ENCODE measurements at places on chromosomes 3 and 15. TPM values are rescaled to one million over a fixed set of nuclear protein-coding genes. Genes with fewer than 3 reads are reported as not detected.

DNA sequence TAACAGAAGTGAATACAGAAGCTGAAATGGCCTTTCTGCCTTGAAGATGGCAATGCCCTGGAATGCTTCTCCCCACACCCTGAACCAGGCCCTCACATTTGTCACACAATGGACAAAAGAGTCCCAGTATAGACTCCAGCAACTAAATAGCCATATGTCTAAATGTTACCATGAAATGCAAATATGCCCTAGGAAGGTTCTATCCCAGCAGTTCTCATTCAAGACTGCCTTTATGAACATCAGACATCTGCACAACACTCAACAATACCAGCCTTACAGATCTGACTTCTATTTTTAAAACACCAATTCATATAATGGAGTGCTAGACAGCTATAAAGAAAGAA is 7.9 kb downstream of the ITGB5 start:
- peaks cover 9% of the 10 kb centered on the region for H3K4me1 ChIP-seq
- DNase-seq: no peak
- peaks cover 41% of the 10 kb centered on the region for H3K27me3 ChIP-seq

- no peaks in the 10 kb centered on the region for H3K36me3 ChIP-seq
- H3K4me3 ChIP-seq: no peak overlapping the region
- no peaks in the 10 kb centered on the region for H3K27me3 ChIP-seq
- no peak for DNase-seq
- H3K27ac ChIP-seq: no peak overlapping the region
- no peaks in the 10 kb centered on the region for H3K4me1 ChIP-seq
Measured at GRCh38 chr3:8328967-8329366, 172.7 kb upstream of the LMCD1 start.

DNA sequence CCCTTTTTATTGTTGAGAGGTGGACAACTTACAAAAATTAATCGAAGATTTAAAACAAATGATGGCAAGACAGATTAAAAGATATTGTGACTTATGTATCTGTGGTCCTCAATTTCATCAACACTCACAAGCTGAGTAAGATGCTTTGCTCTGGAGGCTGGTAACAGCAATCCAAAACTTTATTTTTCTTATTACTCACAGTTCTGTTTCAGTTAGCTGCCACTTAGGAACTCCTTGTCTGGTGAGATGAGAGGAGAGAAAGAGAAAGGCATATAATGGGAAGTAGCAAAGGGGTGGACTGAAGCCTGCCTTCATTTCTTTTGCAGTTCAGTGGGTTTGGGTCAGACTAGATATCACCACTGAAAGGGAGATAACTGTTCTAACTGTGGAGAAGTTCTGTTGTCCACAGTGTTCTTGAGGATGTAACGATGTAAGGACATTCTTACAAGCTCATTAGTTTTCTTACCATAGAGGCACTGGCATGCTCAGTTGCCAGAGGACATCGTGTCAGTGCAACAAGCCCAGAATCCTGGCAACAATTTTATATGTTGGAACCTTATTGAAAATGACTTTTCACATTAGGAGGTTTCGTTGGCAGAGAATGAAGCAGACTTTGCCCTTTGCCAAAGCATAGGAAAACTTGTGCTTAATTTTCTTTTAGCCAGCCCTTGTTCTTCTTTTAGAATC is 93.6 kb downstream of the PLCL2 start:
- no peak overlapping the region for H3K27ac ChIP-seq
- H3K36me3 ChIP-seq: peaks cover 39% of the 10 kb centered on the region
- no peaks in the 10 kb centered on the region for H3K27me3 ChIP-seq
- H3K4me3 ChIP-seq: no peak overlapping the region
- no peak for DNase-seq

- H3K4me1 ChIP-seq: no peaks in the 10 kb centered on the region
- H3K4me3 ChIP-seq: no peak overlapping the region
- DNase-seq: no peak
- no peak overlapping the region for H3K27ac ChIP-seq
- H3K27me3 ChIP-seq: no peaks in the 10 kb centered on the region
Measured at GRCh38 chr3:54967731-54968161, 39.9 kb upstream of the LRTM1 start.

DNA sequence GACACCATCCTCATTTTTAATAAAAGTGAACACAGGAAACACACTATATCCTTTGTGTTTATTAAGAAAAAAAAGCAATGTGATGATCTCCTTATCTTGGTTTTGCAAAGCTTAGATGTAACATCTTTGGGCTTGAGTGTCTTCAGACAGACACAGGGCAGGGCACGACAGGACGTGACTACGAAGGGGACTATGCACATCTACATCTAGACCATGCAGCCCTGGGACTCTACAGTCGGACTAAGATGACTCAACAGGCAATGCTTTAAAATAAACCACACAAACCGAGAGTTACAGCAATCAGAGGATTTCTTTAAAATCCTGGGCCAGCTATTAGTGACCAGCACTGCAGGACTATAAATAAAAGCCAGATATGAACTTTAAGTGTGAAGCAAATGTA is 22.8 kb upstream of the TM2D3 start:
- DNase-seq: no peak
- H3K4me1 ChIP-seq: peaks cover 2% of the 10 kb centered on the region
- H3K4me3 ChIP-seq: no peak overlapping the region

DNA sequence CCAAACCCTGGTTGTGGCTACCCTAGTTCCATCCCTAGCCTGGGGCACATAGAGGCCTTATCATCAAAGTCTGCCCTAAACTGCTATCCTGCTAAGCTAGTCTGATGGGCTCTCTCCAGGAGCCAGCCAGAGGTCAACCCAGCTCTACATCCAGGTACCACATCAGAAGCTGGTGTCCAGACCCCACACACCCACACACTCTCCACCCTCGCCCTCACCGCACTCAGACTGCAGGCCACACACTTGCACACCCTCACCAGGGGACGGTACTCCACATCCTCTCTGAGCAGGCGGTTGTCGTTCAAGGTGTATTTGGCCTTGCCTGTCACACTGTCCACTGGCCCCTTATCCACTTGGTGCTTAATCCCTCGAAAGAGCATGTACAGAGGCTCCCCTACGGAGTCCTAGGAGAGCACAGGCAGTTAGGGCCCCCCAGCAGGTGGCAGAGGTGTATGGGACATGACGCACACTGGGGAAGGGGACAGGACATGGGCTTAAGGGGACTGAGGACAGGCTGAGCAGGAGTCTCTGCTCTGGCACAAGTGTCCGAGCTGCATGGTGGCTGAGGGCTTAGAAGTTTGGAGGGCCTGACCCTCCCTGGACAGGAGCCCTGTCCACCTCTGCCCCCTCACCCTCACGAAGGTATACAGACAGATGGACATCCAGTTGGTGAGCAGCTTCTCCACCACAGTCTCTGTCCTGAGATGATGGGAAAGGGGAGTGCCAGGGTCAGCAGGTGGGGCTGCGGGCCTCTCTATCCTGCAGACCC is 18.1 kb downstream of the PLXNB1 start:
- peak; percentile 26 for DNase-seq
- H3K36me3 ChIP-seq: no peaks in the 10 kb centered on the region
- peak overlapping the region; percentile 15 for H3K27ac ChIP-seq
- no peaks in the 10 kb centered on the region for H3K27me3 ChIP-seq

- H3K27ac ChIP-seq: no peak overlapping the region
- H3K4me1 ChIP-seq: no peaks in the 10 kb centered on the region
- H3K36me3 ChIP-seq: no peaks in the 10 kb centered on the region
- DNase-seq: no peak
- no peak overlapping the region for H3K4me3 ChIP-seq
Measured at GRCh38 chr3:110419096-110419495, 652.5 kb upstream of the NECTIN3 start.

CPLX3 gene
- total RNA-seq: 0.17 TPM

ARNT2 gene
- not detected for total RNA-seq

LRRC58 gene
- 22.8 TPM for total RNA-seq

PARP9 gene
- 114 TPM for total RNA-seq

GABRA5 gene
- not detected for total RNA-seq

CFAP92 gene
- 0.22 TPM for total RNA-seq

RPL29 gene
- 1,076 TPM for total RNA-seq

DZIP1L gene
- 0.40 TPM for total RNA-seq

FBXW12 gene
- not detected for total RNA-seq

A4GNT gene
- total RNA-seq: not detected

CERS3 gene
- 0.44 TPM for total RNA-seq
